ENCODE measurements at places on chromosomes 13 and 19. TPM values are rescaled to one million over a fixed set of nuclear protein-coding genes. Genes with fewer than 3 reads are reported as not detected.

The NCR1 gene
- not detected for total RNA-seq

The PSG11 gene
- 0.52 TPM for total RNA-seq

The DMAC2 gene
- 23.5 TPM for total RNA-seq

The TLE2 gene
- 9.4 TPM for total RNA-seq

The TEX101 gene
- not detected for total RNA-seq
